ENCODE measurements at places on chromosomes 4 and X. TPM values are rescaled to one million over a fixed set of nuclear protein-coding genes. Genes with fewer than 3 reads are reported as not detected.

Gene GAGE13
- total RNA-seq = not detected

Gene ADRA2C
- total RNA-seq = 75.0 TPM

GRCh38 chr4:26410385-26411293, 79.6 kb downstream of the CCKAR start:
- DNase-seq = peak; percentile 44

GRCh38 chr4:177964693-177965168, 522.5 kb upstream of the AGA start:
- no peak for DNase-seq

Data from uterus (tissue), 4 donors.